ENCODE measurements at places on chromosomes 3 and 15.

GRCh38 chr3:76826861-76827260 lies 213.0 kb upstream of the ROBO2 start:
- DNase-seq, result no peak

DNA sequence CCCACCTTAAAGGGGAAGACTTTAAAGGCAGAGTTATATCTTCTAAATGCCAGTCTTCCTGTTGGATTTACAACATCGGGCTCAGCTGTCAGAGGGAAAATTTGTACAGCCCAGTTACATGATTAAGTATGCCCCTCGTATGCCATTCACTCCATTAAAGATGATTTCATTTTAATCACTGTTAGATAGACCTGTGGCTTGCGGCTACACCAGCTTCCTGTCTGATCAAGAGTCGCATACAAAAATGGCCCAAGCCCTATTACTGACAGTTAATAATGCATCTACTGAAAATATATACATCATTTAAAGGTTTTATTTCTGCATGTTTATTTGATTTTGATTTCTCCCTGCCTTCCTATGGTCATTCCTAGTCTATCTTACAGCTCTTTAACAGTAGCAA lies 7.1 kb downstream of the EIF4E3 start:
- DNase-seq, result no peak

DNA sequence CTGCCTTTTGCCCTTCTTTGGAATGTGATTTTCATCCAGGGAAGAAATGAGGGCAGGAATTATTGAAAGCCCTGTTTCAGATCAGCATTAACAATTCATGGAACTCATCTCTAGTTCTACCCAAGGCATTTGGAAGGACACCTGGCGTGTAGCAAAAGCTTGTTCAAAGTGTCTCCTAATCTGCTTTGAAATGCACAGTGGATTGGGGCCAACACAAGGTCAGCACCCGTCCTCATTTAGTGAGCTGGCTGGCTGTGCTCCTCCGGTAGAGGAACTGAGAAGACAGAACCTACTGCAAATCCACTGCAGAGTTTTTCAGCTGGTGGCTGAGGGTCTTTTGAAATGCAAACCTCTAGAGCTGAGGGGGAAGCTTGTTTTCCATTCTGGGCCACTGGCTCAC lies 141.6 kb upstream of the STT3B start:
- no peak for DNase-seq

DNA sequence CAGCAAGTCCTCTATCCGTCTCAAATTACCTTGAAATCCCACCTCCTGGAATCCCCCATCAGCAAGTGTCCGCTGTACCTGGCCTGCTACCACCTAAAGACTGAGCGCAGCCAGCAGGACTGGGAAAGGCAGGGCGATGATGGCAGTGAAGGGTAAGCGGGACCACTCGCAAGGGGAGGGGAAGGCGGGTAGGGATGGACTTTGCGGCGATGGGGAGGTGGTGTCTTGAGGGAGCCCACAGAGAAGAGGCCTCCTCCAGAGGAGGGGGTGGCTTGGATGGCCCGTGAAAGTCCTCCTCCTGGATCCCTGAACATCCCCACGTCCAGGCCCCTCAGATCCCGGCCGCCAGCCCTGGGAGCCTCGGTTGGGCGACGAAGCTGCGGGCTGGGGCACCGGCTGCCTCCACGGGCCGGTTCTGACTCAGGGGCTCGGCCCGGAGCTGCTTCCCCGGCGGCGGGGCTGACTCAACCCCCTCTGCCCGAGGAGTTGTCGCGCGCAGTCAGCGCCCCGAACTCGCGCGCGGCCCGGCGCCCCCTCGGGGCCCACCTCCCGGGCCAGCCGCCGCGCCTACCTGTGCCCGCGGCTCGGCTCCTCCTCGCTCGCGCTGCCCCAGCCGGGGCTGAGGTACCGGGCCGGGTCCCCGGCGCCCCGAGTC lies 512 bp downstream of the LARP6 start:
- no peak for DNase-seq

- DNase-seq, result no peak
Observed at GRCh38 chr3:3066910-3067309, 43.3 kb downstream of the IL5RA start.

- DNase-seq, result no peak
Observed at GRCh38 chr3:47434849-47435248, 40.9 kb downstream of the SCAP start.

DNA sequence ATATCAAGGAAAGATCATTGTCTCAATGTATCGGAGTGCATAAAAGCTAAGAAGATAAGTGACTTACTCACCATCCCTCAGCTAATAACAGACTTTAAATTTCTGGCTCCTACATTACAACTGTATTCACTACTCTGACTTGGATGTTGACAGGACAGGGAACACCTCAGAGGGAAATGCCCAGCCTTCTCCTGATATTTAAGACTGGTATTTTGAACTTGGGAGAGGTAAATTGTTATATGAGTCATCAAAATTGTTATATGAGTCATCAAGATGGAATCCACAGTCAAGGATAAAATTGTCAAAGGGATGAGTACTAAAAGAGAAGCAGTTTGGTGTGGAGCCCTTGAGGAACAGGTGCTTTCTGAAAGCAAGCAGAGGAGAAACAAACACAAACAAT lies 961.4 kb downstream of the VGLL3 start:
- DNase-seq, result no peak

GRCh38 chr3:157098121-157098822 lies 61.7 kb downstream of the CCNL1 start:
- no peak for DNase-seq

DNA sequence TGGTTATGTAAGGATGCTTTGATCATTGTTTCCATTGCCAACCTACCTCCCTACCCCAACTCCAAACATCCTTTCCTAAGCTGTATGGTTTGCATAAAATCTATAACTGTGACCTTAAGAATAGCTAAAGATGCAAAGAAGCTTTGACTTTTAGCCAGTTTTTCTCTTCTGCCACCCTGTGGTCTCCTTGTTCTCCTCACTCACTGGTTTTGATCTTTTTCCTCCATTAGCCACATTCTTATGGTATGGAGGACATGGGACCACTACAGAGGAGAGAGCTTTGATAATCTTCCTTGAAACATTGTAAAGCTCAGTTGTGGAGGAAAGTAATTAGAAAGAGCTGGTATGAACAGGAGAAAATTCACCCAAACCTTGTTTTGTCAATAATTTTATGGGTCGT lies 115.9 kb downstream of the NEK11 start:
- no peak for DNase-seq

GRCh38 chr15:58203537-58203936 lies 65.4 kb downstream of the AQP9 start:
- no peak for DNase-seq

DNA sequence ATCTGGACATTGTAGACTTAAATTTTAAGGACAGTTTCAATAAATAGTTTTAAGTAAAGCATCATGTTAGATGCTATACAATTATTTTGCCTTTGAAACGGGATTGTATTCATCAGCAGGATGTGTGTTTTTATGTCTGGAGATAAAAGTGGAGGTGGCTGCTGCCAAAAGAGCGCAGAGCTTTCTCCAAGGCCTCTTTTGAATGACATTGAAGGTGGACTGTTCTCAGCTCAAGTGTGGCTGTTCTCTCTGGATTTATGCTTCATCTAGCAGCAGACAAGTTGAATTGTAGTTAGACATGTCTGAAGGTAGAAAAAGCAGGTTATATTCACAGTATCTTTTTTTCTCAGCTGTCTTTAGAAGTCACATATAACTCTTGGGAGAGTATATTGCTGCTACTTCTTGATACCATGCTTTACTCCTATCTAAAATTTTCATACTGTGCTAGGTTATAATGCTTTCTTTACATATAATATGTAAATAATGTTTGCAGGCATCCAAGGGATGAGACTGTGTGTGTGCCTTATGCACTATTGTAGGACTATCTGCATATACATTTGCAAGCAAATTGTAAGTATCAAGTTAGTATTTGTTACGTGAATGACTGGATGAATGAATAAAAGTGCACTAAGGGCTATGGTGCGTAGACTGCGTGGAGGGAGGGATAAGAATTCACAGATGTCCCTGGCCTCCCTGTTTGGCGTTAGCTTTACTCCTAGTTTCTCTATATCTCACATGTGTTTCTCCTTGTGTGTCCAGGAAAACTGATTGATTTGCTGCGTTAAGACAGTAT lies 340.1 kb downstream of the NAALADL2 start:
- no peak for DNase-seq

DNA sequence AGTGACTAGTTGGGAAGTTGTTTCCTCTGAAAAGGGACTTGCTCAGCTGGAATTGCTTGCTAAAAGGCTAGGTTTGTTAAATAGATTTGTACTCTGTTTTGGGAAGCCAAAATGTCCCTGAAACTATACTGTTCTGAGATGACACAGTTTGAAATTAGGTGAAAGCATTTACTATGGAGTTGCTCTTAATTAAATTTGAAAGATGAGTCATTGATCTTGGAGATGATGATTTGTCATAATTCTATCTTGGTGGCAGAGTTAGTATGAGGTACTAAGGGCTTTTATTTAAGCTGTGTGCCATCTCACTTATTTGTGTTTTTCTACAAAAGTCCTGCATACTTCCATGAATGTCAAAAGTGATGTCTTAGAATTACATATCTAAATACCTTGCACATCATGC lies 320.9 kb downstream of the PTPRG start:
- no peak for DNase-seq

GRCh38 chr15:48718646-48719045 lies 73.1 kb upstream of the FBN1 start:
- no peak for DNase-seq

- DNase-seq, result no peak
Observed at GRCh38 chr15:80837006-80837405, 57.8 kb downstream of the CEMIP start.

DNA sequence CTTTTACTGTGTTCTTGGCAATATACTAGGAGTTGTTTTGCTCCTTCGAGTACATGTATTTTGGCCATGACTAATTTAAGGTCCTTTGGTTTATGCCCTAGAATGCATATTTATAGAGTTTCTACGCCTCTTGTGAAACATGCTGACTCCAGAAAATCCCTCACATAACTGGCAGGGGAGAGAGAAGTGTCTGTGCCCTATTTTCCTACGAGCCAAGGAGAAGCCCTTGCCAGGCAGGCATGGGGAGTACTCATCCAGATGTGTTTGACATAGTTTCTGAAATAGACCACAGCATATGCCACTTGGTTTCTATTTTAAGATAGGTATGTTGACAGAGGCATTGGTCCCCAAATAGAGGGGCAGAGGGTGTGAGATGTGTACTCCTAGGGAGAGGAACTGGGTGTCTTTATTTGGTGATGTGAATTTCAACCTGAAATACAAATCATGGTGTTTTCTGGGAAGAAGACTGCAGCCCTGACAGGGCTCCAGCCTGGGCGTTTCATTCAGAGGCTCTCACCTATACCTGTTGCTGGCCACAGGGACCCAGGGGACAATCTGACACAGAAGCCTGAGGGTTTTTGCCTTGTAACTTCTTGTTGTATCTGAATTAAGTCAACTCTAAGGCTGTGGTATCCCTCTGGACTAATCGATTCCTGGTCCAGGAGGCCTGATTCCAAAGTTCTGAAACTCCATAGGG lies 267.8 kb upstream of the C2CD4B start:
- DNase-seq, result no peak

GRCh38 chr3:47536221-47536891 lies 22.8 kb upstream of the ELP6 start:
- DNase-seq, result no peak

- DNase-seq, result no peak
Observed at GRCh38 chr3:174247687-174248152, 611.4 kb upstream of the NAALADL2 start.

DNA sequence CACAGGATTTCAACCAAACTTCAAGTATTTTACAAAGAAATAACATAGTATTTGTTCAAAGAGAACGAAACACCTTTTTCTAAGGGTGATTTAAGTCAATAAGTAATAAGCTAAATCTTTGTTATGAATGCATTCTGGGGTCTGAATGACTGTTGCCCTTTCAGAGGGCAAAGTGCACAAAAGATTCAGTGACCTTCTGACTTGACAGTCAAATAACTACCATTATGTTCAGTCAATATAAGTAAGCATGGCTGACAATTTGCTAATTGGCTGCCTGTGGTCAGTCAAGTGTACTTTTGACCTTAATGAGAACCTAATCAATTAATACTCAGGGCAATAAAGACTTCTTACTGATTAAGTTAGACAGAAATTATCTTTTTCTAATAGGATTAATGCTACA lies 133.1 kb upstream of the NANOGP8 start:
- DNase-seq, result no peak

DNA sequence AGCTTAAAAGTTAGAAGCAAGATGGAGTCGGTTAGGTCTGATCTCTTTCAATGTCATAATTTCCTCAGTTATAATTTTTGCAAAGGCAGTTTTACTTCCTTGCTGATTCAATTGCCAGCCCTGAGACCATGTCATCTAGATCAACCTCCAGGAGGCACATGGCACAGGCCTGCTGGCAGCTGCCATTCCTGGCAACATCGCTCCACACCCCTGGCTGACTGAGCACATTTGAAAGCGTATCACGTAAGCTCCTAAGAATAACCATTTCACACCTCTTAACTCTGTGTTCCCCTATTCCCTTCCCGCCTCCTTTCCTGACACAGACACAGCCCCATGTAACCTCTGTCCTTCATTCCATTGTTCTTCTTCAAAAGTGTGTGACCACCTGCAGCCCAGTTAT lies 313.9 kb upstream of the CTNNB1 start:
- no peak for DNase-seq

- DNase-seq, result no peak
Observed at GRCh38 chr3:39415983-39416382, 9.5 kb downstream of the RPSA start.

GRCh38 chr15:65246026-65246714 lies 34.9 kb upstream of the CILP start:
- DNase-seq, result no peak

- DNase-seq, result no peak
Observed at GRCh38 chr3:23667536-23668429, 138.0 kb upstream of the UBE2E1 start.

DNA sequence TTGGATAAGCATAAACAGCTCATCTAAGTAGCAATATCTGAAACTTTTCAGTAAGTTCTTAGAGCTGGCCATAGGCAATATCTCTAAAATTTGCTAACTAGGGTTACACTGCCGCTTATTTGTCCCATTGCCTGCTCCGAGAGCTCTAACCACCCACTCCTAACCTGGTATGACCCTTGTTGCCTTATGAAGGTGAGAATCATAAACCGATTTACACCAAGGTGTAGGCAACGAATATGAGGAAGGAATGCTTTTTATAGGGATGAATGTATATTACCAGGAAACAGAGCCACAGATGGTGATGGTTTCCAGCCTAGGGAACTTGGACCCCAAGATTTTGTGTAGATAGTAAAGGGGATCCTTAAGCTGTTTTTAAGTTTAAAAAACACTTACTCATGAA lies 440.9 kb downstream of the PDCD6IP start:
- DNase-seq, result no peak

GRCh38 chr3:170809007-170809974 lies 60.7 kb downstream of the RPL22L1 start:
- no peak for DNase-seq

- no peak for DNase-seq
Observed at GRCh38 chr15:96564546-96564945, 234.0 kb downstream of the NR2F2 start.

GRCh38 chr3:60153221-60153999 lies 1097.8 kb downstream of the FHIT start:
- DNase-seq, result no peak

- DNase-seq, result no peak
Observed at GRCh38 chr3:17954801-17955200, 212.4 kb upstream of the TBC1D5 start.

All from stimulated activated CD8-positive, alpha-beta memory T cell treated with anti-CD3 and anti-CD28 coated beads, Interleukin-7, amount 100 ng/mL, for 1 hour (primary cell).